ENCODE measurements at places on chromosomes 12 and 14. TPM values are rescaled to one million over a fixed set of nuclear protein-coding genes. Genes with fewer than 3 reads are reported as not detected.

DNA sequence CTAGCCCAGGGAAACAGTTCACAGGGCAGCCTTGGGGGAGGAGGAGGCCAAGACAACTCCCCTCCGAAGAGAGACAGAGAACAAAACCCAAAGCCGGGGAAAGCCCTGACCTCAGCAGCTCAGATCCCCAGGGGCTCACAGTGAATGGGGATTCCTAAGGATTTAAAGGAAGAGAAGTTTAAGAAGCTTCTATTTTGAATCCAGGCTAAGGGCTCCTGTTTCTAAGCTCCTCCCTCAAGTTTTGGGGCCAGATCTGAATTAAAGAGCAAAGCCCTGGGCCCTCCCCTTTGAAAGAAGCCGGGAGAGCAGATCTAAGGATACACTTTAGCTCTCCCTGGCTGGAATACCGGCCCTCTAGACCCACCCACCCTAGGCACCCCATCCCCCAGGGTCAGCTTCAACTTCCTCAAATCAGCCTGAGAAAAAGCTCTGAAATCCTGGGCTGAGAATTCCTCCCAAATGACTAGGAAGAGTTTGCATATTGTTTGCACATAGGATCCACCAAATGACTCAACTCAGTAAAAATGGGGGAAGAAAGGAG is 3.9 kb downstream of the KDM2B start:
- peak; percentile 88 for DNase-seq

DNA sequence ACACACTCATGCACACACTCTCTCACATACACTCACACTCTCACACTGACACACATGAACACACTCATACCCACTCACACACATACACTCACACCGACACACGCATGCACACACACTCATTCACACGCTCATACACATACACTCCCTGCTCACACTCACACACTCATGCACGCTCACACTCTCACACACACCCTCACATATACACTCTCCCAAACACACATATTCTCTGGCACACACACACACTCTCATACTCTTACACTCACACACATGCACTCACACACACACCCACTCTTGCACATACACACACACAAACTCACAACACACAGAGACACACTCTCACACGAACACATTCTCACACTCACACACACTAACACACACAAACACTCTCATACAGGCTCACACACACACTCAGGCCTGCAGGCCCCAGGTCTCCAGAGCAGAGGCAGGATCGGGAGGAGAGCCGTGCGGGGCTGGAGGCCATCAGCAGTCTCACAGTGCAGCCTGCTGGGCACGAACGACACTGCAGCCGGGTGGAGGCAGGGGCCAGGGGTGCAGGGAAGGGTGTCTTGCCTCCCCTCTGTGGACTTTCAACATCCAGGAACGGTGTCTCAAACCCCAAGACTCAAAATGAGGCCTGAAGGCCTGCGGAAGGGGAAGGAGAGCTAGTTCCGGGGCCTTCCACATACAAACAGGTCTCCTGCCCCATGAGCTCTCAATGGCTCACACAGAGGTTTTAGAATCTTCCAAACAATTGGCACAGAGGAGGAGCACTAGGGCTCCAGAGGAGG is 148.7 kb downstream of the ANO2 start:
- DNase-seq, result peak; percentile 81

DNA sequence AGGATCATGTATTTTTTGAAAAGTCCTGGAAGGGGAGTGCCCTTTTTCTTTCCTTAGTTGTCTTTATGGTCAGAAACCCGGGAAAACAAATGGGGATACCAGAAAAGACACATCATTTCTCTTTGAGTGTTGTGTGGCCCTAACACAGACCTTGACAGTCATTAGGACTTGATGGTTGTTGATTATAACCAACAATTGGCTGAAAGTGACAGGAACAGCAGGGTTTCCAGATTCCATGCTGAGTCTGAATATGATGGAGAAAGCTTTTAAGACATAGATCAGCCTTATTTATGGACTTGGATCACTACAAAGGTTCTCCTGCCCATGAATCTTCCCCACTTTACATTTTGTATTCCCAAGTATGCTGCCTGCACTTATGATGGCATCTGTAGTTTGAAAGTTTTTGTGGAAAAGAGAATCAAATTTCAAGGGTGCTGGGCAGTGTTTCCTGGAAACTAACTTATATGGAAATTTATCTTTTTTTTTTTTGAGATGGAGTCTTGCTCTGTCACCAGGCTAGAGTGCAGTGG is 30.4 kb downstream of the POLR3B start:
- no peak for DNase-seq

GRCh38 chr12:80044694-80045046 is 54.7 kb upstream of the OTOGL start:
- DNase-seq, result no peak

- no peak for DNase-seq
These were observed 75.6 kb upstream of the HECTD1 start for GRCh38 chr14:31283153-31283552.

DNA sequence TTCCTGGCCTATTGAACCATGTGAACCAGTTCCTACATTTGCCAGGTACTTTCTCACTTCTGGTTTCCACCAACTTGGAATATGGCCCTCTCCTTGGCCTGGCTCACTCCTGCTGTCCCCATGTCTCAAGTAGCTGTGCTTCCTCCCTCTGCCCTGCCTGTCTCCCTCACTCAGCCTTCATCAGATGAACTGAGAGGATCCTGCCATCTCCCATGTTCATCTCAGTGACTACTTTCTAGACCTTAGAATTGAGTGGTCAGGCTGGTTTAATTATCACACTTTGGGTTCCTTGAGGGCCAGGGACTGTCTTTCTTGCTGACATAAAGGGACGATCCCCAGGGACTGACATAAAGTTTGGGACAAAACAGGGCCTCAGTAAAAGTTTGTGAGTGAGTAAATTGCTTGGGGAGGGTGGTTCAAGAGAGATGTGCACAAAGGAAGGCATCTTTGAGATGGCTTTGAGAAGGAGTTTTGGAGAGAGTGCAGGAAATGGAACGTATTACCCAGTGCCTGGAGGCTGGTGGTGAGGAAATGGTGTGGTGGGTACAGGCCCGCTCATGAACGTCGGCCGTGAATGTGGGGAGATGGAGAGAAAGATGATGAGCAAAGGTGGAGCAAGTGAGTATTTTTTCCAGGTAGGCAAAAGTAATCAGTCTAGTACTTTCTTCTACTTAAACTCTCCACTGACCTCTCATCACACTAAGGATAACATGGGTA is 20.8 kb downstream of the DYRK2 start:
- no peak for DNase-seq

DNA sequence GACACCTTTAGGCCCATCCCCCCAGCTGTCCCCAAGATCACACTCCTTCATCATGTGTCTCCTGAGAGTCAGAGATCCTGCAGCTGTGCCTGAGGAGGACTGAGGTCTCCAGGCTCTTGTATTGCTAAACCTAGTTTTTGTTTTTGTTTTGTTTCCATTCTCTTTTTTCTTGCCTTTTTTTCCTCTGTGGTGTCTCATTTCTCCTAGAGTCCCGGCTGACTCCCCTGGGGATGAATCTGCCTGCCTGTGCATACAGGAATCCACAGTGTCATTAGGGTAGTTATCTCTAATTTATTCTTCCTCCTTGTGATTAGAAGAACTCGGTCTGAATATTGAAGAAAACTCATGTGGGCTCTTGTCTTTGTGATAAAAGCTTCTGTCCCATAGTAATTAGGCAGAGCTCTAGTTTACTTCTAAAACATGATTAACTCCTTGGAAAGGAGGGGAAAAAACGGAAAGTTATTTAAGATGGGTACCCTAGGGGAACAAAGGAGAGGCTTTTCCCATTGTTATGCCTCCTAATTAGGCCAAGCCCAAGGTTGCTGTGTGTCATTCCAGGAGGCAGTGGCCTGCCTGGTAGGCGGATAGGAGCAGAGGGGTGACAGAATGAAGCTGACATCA is 343.2 kb downstream of the ZFP36L1 start:
- DNase-seq, result peak; percentile 62

DNA sequence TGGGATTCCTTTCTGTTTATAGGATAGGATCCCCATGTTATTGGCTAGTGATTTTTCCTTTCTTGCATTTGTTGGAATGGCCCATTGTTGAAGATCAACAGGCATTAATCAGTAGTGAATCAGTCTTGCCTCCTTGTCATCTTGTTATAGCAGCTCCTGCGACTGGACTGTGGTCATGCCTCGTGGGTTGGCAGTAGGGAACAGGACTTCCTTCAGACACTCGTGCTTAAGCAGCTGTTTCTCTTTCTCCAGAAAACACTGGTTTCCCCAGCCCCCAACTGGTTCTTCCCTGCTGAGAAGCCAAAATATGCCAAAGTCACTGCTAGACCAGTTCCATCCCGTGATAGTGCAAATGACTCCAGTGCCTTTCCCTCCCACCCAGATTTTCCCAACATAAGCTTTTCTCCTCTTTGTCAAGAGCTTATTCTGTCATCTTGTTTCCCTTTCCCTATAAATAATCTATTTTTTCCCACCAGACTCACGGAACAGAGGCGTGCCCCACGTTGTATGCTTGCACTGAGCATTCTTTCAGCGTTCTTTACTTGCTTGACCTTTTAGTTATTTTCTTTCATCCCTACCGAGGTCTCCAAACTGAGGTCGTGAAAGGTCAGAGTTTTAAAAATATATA is 83.5 kb downstream of the SAMD4A start:
- no peak for DNase-seq

- DNase-seq, result no peak
These were observed 82.4 kb upstream of the RESF1 start for GRCh38 chr12:31876568-31877424.

- peak; percentile 49 for DNase-seq
These were observed 221.9 kb downstream of the PELI2 start for GRCh38 chr14:56339855-56340701.

DNA sequence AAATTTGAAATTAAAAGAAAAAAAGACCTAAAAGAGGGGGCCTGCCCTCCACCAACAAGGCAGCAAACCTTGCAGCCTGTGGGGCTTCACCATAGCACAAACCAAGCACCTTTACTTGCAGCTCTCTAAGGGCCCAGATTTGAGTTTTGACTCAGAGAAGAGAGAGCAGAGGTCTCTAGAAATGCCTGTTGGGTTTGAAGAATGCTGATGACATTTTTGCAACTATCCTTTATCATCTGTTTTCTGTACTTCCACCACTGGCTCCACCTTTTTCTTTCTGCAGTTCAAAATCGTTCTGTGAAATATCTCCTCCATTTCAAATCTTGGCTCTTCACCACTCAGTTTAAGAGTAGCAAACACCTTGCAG is 83.8 kb upstream of the HMGA2 start:
- peak; percentile 19 for DNase-seq

DNA sequence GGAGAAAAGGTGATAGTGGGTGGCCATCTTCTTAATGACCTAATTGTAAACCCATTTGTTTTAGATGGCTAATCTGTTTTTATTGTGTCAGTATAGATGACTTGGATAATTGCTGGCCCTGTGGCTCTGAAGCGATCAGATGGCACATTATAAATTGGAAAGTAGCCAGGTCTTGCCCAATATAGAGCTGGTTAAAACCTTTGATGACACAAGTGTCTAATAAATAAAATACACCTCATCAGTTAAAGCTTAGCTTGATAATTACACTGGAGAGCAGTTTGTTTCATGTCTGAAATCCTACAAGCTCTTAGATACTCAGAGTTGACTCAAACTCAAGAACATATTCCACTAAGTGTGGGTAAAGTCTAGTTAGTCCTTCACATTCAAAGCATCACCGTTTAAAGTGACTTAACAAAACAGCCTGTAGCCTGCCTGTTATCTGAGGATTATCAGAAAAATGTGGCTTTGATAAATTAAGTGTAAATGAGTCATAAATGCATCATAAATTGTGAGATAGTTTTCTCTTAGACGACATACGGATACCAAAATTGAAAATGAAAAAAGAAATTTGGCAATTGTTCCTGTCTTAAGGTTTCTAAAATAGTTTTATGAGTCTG is 280.9 kb downstream of the LRIG3 start:
- DNase-seq, result no peak

GRCh38 chr12:113954547-113954946 is 11.6 kb downstream of the RBM19 start:
- no peak for DNase-seq

DNA sequence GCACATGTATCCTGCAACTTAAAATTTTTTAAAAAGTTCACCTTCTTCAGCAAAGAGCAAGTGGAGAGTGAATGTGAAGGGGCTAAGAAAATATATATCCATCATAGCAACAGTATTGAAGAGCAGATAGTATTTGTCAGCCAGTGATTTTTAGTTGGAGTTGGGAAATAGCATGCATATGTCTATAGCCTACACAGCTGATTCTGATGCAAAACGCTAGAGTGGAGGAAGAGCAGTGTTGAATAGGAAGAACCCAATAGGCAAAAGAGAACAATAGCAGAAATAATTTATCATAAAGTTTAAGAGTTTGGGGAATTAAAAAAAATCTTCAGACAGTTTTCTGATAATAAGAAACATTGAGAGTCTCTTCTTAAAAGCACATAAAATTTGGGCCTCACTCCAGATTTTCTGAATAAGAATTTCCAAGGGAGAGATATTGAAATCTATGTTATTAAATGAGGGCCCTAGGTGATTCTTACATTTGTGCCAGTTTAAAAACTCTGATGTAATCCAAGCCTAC is 12.0 kb downstream of the PDE6H start:
- DNase-seq, result no peak

- no peak for DNase-seq
These were observed 174.4 kb downstream of the SYT10 start for GRCh38 chr12:33265033-33265731.

DNA sequence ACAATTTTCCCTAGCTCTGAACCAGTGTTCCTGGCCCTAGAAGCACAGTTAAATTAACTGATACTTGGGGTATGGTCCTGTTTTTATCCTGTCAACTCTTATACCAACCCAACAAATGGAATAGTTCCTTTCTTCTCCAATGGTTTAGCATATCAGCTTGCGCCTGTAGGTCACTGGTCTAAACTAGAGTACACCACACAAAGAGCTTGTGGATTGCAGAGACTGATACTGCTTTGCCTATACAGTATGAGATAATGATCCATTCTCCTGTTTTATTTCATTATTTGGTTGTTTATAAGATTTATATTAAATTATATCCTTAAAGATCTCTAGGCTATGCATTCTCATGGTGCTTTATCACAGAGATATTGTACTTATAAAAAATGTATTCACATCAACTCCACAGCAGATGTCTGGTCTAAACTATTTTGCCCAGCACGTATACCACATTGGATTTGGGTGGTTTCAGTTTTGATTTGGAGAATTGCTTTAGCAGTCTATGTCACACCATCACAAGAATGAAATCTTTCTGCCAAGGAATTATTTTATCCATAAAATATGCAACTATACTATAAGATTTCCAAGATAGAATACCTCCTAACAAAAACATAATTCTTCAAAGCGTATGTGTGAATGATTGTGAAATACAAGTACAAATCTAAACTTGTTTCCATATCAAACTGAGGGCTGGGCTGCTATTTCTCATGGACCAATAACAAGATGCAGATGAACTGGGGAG is 142.1 kb downstream of the SLC16A7 start:
- no peak for DNase-seq

Gene TIGAR
- 2.6 TPM for total RNA-seq

Gene TEX22
- 0.42 TPM for total RNA-seq

Gene AQP5
- 1.7 TPM for total RNA-seq

Gene ACYP1
- total RNA-seq, result 26.6 TPM

Gene DCTN2
- 98.2 TPM for total RNA-seq

Gene FOXN4
- 0.33 TPM for total RNA-seq

Gene VWF
- total RNA-seq, result 1.6 TPM

Gene HOXC9
- total RNA-seq, result not detected

Gene TMEM121
- 0.80 TPM for total RNA-seq

Gene IFI27
- total RNA-seq, result not detected

Gene CIROP
- 0.42 TPM for total RNA-seq

Gene PRH2
- not detected for total RNA-seq

Gene RNASE2
- not detected for total RNA-seq
